ENCODE measurements at places on chromosomes 13 and 19. TPM values are rescaled to one million over a fixed set of nuclear protein-coding genes. Genes with fewer than 3 reads are reported as not detected.

Gene ADGRE3
- polyA plus RNA-seq = not detected

Gene IGFL2
- polyA plus RNA-seq = not detected

Gene APOC4
- polyA plus RNA-seq = not detected

Gene INAFM1
- 3.0 TPM for polyA plus RNA-seq

Gene ZNF541
- polyA plus RNA-seq = 0.03 TPM

Measured in endothelial cell of umbilical vein (primary cell).